Calu3 (cell line): ENCODE measurements at places on chromosomes 6 and 20.

GRCh38 chr6:39050453-39051112 is 2.0 kb downstream of the GLP1R start:
- DNase-seq, result no peak

- DNase-seq, result no peak
Observed at GRCh38 chr6:137159912-137160311, 13.5 kb downstream of the IL22RA2 start.

DNA sequence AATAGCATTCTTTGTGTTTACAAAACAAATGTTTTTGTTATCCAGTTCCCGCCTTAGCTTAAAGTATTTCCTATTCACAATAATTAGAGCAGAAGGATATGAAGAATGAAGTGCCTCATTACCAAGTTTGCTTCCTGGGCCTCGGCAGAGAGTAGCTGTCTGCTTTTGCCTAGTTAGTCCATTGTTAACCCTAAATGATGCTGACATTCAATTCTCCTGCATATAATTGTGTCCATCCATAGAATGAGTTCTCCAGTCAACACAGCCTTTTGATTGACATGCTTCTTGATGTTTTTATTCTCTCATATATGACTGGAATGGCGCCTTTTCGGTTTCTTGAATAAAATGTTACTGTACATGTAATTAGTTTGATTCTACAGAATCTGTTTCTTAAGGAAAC is 100.9 kb downstream of the MYB start:
- no peak for DNase-seq

GRCh38 chr6:28710466-28711191 is 184.9 kb downstream of the GPX5 start:
- no peak for DNase-seq

DNA sequence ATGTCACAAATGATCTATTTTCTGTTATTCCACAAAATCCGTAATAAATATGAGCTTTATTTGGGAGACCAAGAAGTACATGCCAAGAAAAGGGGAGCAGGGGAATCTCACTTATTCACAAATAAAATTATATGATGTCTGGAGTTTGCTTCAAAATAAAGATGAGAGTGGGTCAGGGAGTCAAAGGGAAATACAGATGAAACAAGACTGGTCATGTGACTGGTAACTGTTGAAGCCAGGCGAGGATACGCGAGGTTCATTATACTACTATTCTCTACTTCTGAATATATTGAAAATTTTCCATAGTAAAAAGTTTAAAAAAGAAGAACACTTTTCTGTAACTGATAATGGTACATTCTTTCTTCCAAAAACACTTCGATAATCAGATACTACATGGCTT is 14.6 kb downstream of the EPB41L2 start:
- DNase-seq, result no peak

- DNase-seq, result no peak
Observed at GRCh38 chr20:60806354-60806753, 445.7 kb upstream of the CDH4 start.

DNA sequence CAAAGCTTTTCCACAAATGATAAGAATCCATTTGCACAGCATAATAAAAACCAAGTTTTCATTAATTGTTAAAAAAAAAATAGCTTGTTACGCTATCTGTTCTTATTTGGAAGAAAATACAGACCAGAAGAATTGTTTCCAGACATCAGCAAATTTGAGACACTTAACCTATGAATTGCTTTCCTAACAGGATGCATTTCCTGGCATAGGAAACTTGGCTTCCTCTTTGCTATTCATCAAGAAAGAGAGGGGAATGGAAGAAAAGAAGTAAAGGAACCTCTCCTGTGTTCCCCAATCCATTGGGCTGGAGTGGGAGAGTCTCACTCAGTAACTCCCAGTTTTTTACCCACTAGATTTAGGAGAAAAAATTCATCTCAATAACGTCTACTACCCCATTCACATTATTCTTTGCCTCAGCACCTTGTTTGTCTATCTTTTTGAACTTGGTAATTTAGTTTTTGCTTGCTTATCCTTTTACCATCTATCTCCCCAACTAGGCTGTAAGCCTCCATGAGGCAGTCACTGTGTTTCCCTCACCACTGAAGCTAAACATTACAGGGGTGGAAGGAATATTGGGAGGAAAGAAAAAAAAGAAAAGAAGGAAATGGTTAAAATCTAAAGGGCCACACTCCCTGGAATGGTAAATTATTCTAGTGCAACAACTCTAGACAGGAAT is 150.3 kb downstream of the COL21A1 start:
- DNase-seq, result no peak

- no peak for DNase-seq
Observed at GRCh38 chr6:56050530-56051201, 175.3 kb upstream of the BMP5 start.

GRCh38 chr20:31842471-31843157 is 2.8 kb downstream of the FOXS1 start:
- no peak for DNase-seq

DNA sequence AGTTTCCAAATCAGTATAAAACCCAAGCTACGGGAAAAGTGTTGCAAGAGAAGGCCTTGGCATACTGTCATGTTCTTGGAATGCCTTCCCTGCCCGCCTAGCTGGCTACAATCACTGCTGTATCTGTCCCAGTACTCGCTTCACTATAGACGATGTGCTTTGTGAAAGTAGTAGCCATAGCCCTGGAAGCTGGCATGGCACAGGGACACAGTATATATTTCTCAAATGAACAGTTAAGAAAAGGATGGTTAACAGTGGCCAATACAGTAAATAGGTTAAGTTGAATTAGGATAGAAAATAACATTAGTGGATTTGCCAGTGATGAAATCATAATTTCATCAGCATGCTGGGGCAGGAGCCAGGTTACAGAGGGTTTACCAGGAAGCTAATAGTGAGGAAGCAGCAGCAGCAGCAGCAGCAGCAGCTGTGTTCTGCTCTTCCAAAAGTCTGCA is 499.3 kb downstream of the CDKAL1 start:
- no peak for DNase-seq

- DNase-seq, result no peak
Observed at GRCh38 chr20:364905-365794, 15.4 kb upstream of the TRIB3 start.

- no peak for DNase-seq
Observed at GRCh38 chr20:51092338-51092737, 69.4 kb upstream of the KCNG1 start.

- DNase-seq, result peak; percentile 87
Observed at GRCh38 chr20:47677635-47678453, 107.4 kb downstream of the SULF2 start.

DNA sequence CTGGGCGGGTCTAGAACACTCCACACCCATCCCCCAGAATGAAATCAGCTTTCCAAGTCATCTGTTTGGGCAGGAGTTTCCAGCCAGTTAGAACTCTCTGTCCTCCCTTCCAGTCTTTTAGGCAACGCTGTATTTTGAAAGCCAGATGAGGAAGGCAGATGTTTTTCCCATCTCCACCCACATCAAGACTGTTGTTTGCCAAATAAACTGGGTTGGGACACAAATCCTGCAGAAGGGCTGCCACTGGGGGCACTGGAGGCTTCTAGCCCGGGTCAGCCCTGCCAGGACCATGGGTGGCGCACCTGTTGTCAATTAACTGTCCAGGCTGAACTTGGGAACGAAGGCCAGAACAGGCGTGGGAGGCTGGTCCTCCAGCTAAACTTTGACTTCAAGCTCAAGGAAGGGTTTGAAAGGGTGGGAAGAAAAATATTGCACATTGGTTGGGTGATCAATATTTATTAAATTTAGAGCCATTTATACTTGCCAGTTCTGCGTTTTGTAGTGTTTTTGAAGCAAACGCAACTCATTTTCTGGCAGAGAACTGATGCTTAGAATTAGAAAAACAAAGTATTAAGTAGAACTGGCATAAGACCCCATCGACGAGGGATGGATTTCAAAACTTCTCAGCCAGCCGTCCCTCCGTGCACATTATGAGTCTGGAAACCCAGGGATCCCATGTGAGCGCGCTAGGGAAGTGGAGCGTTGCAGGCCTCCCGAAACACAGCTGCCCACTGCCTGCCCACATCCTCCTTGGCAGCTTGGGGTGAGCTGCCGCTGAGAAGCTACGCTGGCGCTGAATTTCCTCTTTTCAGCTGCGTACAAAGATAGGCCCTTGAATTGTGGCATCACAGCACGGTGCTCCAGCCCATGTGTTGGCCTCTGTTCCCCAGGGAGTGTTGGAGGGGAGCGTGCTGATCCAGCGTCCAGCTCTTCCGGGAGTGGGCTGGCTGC is 297.4 kb downstream of the QKI start:
- no peak for DNase-seq

DNA sequence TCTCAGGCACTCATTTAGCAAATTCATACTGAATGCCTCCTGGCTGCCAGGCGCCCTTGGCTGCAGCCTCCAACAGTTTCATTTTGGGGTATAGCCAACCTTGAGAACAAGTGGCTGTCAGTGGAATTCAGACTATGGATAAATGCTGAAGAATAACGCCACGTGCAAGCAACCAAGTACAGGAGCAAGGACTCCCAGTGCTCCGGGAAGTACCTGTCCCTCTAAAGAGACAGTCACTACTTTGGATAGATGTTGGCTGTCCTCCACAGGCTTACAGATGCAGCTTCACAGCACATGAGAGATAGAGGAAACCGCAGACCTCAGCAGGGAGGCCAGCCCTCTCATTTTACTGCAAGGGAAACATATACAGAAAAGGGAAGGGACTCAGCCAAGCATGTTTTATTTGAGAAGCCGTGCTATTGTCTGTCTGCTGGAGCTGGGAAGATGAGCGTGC is 658.2 kb downstream of the PTPRT start:
- no peak for DNase-seq

GRCh38 chr6:169689287-169689686 is 12.5 kb downstream of the WDR27 start:
- DNase-seq, result no peak

GRCh38 chr20:4138056-4138455 is 122.7 kb upstream of the RNF24 start:
- DNase-seq, result no peak

DNA sequence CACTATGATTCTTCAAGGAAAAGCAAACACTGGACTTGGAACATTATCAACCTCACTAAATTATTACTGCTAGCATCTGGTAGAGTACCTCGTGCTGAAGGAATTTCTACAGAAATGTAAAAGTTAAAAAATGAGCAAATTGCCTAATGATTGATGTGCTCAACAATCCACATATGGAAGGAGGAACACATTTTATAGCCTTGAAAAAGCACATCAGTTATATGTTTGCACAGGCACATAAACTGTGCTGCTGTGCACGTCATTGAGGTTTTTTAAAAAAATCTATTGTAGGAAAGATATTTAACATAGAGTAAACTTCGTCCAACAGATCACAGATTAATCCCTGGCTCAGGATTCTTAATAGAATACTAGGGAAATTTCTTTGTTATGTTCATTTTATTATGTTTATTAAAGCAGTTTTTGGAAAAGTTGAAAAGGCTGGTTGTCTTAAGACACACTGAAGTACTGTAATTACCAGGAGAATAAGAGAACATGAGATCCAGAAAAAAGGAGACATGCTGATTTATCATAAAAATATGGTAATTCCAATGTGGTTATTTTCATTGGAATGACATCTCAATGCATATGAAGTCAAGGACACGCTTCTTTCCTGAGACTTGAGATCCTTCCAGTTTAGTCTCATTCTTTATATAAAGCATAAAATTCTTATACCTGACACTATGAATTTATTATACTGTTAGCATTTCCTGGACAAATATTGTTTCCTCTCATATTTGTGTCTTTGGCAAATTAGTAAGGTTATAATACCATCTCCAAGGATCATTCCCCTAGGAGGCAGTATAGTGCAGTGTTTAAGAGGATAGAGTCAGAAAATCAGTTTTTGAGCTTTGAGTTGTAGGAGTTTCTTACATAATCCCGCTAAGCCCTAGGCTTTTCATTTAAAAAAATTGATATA is 511.1 kb downstream of the TENT5A start:
- no peak for DNase-seq

DNA sequence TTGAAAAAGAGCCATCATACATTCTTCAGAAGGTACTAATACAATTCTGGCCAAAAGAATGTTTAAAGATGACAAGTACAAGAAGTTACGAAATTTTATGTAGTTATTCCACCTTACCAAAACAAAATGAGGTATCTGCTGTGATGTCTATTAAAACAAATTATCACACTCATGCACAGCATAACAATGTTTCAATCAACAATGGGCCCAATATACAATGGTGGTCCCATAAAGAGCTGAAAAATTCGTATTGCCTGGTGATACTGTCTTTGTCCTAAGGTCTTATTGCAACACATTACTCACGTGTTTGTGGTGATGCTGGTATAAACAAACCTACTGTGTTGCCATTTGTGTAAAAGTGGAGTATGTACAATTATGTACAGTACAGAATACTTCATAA is 3.6 kb upstream of the NUP153 start:
- no peak for DNase-seq

GRCh38 chr6:134128146-134128545 is 75.7 kb upstream of the SLC2A12 start:
- no peak for DNase-seq

DNA sequence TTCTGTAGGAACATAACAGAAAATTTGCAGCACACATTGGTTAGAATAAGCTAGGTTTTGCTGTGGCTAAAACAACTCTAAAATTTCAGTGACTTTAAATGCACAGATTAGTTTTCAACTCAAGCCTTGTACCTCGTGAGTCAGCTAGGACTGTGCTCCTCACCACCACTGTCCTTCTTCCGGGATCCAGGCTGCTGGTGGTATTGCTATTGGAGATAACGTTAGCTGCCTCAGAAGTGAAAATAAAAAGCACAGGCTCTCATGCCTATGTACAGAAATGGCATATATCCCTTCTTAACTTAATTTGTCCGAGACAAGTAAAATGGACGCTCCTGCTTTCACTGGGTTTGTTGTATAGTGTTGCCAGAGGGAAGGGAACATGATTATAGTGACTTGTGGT is 931.1 kb upstream of the EYS start:
- DNase-seq, result no peak

- peak; percentile 91 for DNase-seq
Observed at GRCh38 chr20:58870293-58871014, 17.9 kb downstream of the GNAS start.

- no peak for DNase-seq
Observed at GRCh38 chr6:38503960-38504682, 135.6 kb downstream of the BTBD9 start.

- DNase-seq, result no peak
Observed at GRCh38 chr20:16115911-16116552, 457.2 kb downstream of the KIF16B start.

GRCh38 chr20:37726971-37727956 is 33.4 kb downstream of the CTNNBL1 start:
- no peak for DNase-seq

DNA sequence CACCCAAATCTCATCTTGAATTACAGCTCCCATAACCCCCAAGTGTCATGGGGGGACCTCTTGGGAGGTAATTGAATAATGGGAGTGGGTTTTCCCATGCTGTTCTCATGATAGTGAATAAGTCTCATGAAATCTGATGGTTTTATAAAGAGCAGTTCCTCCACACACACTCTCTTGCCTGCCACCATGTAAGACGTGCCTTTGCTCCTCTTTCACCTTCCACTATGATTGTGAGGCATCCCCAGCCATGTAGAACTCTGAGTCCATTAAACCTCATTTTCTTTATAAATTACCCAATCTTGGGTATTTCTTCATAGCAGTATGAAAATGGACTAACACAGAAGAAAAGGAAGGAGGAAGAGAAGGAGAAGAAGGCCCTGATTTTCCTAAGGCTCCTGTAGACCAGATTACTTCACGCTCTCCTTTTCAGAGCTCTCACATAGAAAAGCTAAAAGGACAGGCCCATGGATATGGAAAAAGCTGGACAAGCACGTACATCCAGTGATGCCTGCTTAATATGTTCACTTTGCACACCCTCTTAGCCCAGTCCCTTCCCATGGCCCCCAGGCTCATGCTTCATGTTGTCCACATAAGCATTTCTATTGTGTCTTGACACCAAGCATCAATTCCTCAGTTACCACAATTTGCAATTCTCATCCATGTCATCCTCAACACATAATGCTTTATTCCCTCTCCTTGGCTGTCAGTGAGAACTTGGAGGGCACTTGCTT is 354.8 kb downstream of the CD83 start:
- no peak for DNase-seq
